ENCODE measurements at places on chromosomes 5 and 9. TPM values are rescaled to one million over a fixed set of nuclear protein-coding genes. Genes with fewer than 3 reads are reported as not detected.

Gene TXNDC8
- not detected for total RNA-seq

Gene PPP1R26
- total RNA-seq = 12.7 TPM

Gene FAM169A
- 1.8 TPM for total RNA-seq

Gene BAAT
- total RNA-seq = not detected

Gene C9orf57
- not detected for total RNA-seq

Gene F2RL1
- 0.16 TPM for total RNA-seq

Gene TOR1A
- 51.2 TPM for total RNA-seq

Gene RICTOR
- total RNA-seq = 44.3 TPM

Gene C9orf43
- total RNA-seq = 0.36 TPM

Gene IL13
- not detected for total RNA-seq

Gene LCN1
- not detected for total RNA-seq

Gene PDE4D
- 169 TPM for total RNA-seq

Gene SLC25A48
- total RNA-seq = not detected

Gene DMRT3
- not detected for total RNA-seq

All from sigmoid colon (tissue), 7 donors.